ENCODE measurements at places on chromosomes 7 and 10.

- DNase-seq, result no peak
Measured at GRCh38 chr7:130891254-130892094, 157.5 kb upstream of the KLF14 start.

DNA sequence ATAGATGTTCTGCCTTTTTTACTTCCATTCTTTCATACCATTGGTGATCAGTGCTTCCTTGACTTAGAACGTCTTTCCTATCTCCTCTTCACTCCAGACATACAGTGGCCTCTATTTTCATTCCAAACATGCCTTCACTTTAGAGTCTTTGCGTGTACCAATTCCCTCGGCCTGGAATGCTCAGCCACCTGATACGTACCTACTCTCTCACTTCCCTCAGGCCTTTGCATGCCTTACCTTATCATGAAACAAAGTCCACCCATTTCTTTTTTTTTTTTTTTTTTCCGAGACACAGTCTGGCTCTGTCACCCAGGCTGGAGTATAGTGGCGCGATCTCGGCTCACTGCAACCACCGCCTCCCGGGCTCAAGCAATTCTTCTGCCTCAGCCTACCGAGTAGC, 2.2 kb upstream of the CCNJ start:
- no peak for DNase-seq

GRCh38 chr7:41655426-41655825, 47.5 kb downstream of the INHBA start:
- no peak for DNase-seq

GRCh38 chr10:71627956-71628355, 91.6 kb downstream of the C10orf105 start:
- no peak for DNase-seq

DNA sequence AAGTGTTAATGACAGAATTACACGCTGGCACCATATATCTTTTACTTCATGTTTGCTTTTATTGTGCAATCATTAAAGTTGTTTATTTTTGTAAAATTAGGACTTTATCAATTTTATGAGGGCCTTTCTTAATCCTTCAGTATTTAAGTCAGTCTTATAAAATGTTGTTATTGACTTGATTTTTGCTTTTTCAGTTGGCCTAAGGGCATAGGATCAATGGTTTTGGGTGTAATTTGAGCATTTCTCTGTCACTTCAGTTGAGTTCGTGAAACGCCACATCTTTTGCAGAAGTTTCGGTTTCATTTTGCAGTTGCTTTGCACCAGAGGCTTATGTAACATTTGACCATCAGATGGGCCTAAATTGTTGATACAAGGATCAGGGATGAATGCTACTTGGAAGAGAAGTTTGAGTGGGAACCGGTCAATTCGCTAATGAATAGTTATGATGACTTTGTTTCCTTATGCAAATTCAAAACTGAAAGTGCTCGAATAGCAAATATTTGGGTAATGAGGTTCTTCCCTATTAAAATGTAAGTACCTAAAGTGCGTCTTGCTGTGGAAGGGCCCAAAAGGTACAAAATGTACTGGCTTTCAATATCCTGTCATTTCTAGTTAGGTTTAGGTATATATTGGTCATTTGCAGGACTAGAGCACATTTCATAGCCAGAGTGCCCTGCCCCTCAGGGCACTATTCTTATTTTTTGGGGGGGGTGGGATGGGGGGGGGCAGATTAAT, 340.9 kb downstream of the LRMDA start:
- DNase-seq, result no peak

DNA sequence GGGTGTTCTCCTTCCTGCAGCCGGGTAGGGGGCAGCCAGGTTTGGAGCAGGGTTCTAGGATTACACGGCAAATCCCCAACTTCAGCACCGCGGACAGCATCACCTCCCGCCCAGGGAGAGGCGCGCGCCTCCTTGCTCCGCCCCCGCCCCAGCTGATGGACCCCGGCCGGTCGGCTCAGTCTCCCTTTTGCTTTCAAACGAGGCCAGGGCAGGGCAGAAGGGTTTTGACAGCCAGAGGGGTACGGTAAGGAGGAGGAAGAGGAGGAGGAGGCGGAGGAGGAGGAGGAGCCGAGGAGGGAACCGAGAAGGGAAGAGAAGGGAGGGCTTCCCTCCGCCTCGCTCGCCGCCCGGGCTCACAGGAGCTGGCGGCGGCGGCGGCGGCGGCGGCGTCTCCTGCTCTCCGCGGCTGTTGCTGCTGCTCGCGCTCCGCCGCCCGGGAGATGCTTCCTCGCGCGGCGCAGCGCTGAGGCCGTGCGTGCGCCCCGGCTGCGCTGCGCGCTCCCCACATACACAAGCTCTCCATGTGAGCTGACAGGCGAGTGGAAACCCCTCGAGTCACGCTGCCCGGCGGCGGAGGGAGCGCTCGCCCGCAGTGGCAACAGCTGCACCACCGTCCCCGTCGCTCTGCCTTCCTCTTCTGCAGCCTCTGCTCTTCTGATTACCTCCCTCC, 615 bp upstream of the CNTNAP2 start:
- DNase-seq, result peak; percentile 46

DNA sequence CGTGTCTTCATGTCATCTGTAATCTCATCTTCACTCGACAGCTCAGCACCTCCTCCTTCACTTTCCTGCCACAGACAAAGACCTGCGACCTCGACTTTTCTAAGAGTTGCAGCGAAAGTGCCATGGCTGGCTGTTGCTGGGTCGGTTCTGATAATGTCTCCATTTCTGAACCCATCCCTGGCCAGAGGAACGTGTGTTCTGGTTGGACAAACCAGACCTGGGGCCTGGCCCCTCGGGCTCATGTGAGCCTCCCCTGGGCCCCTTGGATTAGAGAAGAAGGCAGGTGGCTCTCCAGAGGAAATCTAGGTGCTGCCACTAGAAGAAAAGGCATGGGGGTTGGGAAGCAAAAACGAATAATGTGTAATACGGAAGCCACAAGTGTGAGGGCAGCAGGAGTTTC, 273.7 kb downstream of the GLRX3 start:
- DNase-seq, result no peak

GRCh38 chr7:116588641-116589594, 64.1 kb downstream of the CAV1 start:
- no peak for DNase-seq

- no peak for DNase-seq
Measured at GRCh38 chr10:44924261-44925040, 13.3 kb downstream of the TMEM72 start.

DNA sequence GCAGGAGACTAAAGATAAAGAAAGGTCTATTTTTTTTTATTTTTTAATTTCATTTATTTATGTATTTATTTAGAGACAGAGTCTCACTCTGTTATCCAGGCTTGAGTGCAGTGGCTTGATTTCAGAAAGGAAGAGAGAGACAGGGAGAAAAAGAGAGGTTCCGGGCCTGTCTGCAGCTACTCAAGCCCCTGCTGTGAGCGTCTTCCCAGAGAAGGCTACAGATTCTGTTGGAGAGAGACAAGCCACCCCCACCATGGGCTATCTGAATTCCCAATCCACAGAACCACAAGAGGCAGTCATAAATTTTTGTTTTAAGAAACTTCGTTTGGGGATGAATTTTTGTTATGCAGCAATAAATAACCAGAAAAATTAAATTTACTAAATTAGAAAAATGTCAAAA, 68.1 kb downstream of the CALN1 start:
- no peak for DNase-seq

GRCh38 chr7:134781171-134781570, 1.7 kb downstream of the CALD1 start:
- DNase-seq, result no peak

DNA sequence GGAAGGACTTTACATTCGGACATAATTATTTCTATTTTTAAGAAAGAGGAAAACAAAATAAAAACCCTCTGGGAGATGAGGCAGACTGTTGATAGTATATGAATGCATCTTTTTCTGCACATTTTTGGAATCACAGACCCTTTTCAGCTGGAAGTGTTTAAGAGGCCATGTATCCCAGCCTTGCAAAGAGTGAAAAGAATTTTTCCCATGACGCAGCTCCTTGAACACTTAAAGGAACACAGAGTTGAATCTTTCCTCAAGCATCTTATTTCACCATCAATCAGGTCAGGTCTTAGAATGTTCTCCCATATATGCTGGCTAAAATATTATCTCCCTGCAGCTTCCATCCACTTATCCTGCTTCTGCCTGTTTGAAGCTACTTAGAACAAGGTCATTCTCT, 45.9 kb upstream of the PAPSS2 start:
- DNase-seq, result no peak

GRCh38 chr10:71625445-71626175, 94.0 kb downstream of the C10orf105 start:
- no peak for DNase-seq

DNA sequence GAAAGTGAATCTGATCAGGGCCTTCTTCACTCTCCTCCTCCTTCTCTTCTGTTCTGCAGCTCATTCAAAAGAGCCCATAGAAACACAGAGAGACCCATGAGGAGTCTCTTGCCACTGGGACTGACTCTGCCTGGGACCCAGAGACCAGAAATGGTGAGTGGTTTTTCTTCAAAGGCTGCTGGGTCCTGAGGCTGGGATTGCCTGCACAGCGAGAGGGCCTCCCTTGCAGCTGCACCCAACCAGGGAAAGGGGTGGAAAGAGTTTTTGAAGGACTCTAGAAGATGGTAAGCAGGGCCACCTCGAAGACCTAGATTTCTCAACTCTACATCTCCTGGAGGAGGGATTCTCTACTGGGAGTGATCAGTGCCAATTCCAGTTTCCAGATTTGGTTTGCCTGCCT, 15.5 kb upstream of the HOXA13 start:
- no peak for DNase-seq

GRCh38 chr10:3800586-3800985, 15.6 kb upstream of the KLF6 start:
- no peak for DNase-seq

- DNase-seq, result no peak
Measured at GRCh38 chr10:106980495-106981451, 183.7 kb downstream of the SORCS1 start.

DNA sequence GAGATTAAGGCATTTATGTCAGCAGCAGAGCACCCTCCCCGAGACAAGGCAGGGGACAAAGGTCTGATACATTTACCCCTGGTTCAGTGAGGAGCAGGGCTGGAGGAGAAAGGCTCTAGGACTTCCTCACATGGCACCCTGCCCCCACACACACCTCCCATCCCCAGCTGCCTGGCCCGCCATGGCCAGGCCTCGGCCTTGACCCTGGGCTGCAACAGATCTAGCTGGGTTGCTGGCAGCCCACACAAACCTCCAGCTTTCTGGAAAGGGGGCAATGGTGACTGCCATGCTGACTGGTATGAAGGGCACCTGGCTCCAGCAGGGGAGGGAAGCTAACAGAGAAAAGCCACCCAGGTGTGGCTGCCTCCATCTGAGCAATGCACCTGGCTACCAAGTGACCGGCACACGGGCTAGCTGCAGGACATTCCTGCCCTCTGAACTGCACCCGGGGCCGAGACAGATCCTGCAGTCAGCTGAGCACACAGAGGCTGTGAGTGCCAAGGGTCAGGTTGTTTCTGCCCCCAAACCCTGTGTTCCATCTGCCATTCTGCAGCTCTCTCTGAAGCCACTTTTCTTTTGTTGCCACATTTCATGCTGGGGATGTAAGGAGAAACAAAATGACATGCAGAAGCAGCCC, 85.8 kb upstream of the LRRC18 start:
- no peak for DNase-seq

DNA sequence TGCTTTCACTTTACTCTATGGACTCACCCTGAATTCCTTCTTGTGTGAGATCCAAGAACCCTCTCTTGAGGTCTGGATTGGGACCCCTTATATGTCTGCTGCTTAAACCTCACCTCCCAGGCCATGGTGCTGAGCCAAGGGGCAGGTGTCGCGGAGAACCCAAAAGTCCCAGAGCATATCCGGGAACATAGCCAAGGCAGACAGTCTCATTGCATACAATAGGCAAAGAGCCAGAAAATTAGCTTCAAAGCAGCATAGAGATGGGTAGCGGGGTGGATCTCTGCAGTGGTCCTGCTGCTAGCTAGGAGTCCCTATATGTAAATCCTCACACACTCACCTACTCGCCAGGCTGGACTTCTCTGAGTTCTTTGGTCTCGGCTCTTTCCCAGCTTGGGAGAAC, 5.5 kb downstream of the CCL24 start:
- no peak for DNase-seq

DNA sequence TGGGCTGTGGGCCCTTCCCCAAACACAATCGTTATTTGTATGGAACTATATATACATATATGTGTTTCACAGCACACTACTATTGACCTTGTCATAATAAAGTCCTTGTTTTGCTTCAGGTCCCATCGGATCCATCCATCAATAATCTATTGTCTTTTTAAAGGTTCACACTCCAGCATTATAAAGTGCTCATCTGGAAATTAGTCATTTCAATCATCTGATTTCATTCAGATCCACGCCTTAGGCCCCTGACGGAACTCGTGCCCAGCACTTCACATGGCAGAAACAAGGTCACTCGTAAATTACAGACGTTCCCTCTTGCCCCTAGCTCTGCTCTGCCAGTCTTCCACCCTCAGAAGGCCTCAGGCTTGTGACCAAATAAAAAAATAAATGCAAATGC, 133.1 kb upstream of the PPP2R2D start:
- DNase-seq, result no peak

GRCh38 chr7:101104799-101105198, 19.5 kb downstream of the TRIM56 start:
- DNase-seq, result no peak

DNA sequence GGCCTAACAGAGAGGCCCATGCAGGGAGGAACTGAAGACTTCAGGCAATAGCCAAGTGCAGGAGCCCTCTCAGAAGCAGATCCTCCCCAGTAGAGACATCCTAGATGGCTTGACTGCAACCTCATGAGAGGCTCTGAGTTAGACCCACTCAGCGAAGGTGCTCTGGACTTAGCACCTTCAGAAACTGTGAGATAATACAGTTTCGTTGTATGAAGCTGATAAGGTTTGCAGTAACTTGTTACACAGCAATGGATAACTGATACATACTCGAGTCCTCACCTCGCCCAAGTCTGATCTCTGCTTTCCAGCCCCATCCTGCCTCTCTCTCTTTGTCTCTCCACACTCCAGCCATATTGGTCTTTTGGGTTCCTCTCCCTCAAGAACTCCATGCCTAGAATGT, 136.4 kb upstream of the EEPD1 start:
- no peak for DNase-seq

DNA sequence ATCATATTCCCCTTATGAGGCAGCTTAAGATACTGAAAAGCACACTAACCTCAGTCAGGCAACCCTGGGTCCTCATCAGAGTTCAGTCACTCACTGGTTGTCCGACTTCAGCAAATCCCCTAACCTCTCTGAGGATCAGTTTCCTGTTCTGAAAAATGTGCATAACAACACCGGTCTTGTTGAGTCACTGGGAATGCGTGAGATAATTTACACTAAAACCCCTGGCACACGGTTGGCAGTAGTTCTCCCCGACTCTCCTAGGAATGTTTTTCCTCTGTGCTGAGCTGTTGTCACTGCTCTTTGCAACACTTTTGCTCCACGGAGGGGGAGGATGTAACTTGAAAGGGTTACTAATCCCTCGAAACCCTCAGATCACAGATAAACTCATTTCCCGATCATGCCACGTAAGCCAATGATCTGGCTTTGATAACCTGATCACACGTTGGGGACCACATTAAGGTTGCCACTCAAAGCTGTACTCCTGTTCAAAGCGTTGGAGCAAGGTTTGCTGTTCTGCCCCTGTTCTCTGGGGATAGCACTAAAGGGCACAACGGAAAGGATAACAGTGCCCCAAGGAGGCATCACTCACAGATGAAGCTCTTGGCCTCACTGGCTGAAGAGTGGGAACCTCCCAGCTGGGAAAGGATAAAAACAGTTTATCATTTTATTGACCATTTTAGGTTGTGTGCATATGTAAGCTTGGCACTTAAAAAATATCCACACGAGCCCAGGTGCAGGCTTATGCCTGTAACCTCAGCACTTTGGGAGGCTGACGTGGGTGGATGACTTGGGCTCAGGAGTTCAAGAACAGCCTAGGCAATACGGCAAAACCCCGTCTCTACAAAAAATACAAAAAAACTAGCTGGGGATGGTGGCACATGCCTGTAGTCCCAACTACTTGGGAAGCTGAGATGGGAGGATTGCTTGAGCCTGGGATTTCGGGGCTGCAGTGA, 5.0 kb upstream of the RBM17 start:
- no peak for DNase-seq

Data from anterior cingulate cortex (tissue), 58 donors.